ENCODE measurements at places on chromosomes 7 and 10.

- DNase-seq: no peak
Observed at GRCh38 chr7:156147756-156148504, 335.7 kb upstream of the SHH start.

- no peak for DNase-seq
Observed at GRCh38 chr10:110007161-110007700, 553 bp upstream of the ADD3 start.

DNA sequence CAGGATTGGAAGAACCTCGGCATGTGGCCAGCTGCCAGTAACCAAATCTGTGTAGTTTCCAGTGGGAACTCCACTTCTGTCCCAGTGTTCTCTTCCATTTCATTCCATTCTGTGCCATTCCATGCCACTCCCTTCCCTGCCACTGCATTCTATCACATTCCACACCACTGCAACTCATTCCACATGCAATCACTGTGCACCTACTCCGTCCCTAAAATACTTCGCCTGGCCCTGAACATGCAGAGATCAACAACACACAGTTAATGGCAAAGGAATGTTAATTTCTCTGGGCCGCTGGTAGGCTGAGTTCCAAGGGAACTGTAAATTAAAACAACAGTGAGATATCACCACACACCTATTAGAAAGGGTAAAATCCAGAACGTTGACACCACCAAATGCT is 64.8 kb downstream of the AKR1B1 start:
- DNase-seq: no peak

GRCh38 chr7:36283181-36283580 is 106.5 kb upstream of the ANLN start:
- DNase-seq: no peak

DNA sequence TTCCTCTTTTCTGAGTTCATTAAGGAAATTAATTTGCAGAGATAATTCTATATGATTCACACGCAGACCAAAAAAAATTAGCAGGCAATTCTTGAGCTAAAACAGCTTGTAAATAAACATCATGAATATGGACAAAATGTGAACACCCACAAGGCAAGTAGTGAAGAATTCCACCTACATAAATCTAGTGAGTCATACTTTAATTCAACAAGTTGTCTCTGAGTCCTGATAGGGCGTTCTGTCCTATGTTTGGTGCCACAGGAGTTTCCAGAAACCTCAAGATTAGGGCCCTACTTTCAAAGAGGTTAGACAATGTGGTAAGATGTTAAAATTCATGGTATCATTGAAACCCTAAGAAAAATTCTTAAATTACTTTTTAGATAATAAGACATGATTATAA is 122.3 kb downstream of the SGMS1 start:
- DNase-seq: no peak

DNA sequence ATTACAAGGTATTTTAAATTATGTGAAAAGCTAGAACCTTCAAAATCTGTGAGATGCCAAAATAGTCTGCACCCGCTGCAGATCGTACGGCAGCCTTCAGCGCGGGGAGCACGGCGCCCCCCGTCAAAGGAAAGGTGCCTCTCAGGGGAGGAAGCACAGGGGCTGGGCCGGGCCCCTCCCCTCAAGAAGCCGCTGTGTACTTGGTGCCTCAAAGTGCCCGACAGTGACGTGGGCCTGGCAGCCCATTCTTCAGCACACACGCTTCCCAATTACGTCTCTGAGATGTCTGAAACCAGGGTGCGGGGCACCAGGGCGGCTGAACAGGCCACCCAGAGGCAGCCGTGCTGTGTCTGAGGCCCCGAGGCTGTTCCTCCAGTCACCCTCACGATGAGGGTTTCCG is 116.1 kb downstream of the INPP5A start:
- no peak for DNase-seq

GRCh38 chr10:102437515-102437914 is 5.1 kb upstream of the CUEDC2 start:
- no peak for DNase-seq

DNA sequence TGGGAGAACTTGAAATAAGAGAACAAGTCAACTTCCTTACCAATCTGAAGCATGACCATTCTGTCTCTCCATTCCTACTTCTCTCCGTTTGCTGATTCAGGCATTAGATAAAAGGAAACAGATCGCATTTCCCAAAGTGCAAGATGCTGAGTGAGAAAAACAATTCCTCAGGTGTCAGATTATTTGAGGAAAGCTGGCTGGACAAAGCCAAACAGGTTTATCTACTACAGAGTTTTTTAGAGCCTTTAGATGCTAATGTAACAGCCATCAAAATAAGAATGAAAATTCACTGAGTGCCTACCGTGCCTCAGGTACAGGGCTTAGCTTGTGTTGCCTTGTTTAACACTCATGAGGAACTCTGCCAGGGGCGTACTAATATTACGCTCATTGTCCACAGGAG is 135.9 kb upstream of the MBL2 start:
- no peak for DNase-seq

- no peak for DNase-seq
Observed at GRCh38 chr7:129643550-129644170, 32.1 kb downstream of the NRF1 start.

GRCh38 chr10:132637477-132638129 is 100.0 kb downstream of the INPP5A start:
- DNase-seq: no peak

GRCh38 chr10:2279711-2280110 is 542.4 kb upstream of the ADARB2 start:
- no peak for DNase-seq

DNA sequence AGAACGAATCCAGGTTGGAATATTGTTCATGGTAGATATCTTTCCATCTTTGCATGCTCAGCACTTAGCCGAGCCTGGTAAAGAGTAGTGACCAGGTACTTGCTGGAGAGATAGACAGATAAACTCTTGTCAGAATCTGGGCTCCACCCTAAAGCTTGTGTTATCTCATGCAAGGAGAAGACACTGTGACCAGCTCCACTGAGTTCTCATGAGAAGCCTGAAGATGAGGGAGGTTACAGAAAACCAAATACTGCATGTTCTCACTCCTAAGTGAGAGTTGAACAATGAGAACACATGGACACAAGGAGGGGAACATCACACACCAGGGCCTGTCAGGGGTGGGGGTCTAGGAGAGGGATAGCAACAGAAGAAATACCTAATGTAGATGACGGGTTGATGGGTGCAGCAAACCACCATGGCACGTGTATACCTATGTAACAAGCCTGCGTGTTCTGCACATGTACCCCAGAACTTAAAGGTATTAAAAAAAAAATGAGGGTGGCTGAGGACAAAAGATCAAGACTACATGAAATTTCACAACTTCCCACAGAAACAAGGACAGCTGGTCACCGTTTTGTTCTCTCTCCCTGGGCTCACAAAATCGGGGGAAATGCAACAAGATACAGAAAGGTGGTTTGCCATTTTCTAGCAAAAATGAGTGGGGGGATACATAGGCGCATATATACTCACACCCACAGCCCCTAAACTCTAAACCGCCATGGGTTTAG is 17.4 kb downstream of the DLG5 start:
- no peak for DNase-seq

GRCh38 chr7:2070151-2070763 is 162.5 kb downstream of the MAD1L1 start:
- DNase-seq: no peak

Measured in NCI-H187 (cell line).